ENCODE measurements at places on chromosomes 1 and 21.

- DNase-seq: no peak
Measured at GRCh38 chr1:23090056-23090455, 70.8 kb downstream of the KDM1A start.

GRCh38 chr1:198771563-198772153 is 132.8 kb downstream of the PTPRC start:
- DNase-seq: peak; percentile 84

- no peak for DNase-seq
Measured at GRCh38 chr1:9882296-9882944, 27.6 kb downstream of the CTNNBIP1 start.

DNA sequence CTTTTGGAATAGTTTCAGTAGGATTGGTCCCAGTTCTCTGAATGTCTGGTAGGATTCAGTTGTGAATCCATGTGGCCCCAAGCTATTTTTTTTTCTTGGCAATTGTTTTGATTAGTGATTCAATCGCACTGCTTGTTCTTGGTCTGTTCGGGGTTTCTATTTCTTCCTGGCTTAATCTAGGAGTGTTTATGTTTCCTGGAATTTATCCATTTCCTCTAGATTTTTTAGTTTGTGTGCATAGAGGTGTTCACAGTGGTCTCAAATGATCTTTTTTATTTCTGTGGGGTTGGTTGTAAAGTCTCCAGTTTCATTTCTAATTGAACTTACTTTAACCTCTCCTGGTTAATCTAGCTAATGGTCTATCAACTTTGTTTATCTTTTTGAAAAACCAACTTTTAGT is 117.6 kb downstream of the NME7 start:
- peak; percentile 23 for DNase-seq

DNA sequence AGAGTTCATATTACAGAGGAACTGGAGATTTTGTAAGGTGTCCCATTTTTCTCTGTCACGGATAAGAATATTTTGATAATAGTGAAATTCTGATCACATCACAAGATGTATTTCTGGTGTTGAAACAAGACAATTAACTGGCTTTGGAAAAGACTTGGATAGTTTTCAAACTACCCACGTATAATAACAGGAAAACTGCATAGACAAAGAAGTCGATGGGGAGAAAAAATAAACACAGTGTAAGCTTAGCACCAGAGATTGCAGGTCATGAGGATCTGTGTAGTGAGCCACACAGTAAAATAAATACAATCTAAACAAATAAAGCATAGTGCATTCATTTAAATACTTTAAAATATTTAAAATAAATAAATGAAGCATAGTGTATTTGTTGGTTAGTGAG is 452.3 kb upstream of the ADAMTS5 start:
- peak; percentile 26 for DNase-seq

DNA sequence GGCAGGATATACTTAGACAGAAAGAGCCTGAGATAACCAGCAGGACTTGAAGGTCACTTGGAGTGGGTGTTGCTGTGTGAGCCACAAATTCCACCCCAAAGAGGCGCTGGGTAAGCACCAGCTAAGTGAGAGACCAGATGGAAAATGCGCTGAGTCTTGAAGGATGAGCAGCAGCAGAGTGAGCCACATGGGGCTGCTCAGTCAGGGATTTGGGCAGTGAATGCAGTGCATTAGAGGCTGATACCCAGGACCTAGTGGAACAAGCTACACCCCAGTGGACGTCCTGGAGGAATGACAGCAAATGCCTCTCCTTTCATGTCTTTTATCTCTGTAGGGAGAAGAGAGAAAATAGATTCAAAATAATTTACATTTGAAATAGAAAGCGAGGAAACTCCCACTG is 11.3 kb downstream of the GRIK1 start:
- DNase-seq: no peak

- DNase-seq: no peak
Measured at GRCh38 chr1:43981135-43981491, 2.1 kb downstream of the B4GALT2 start.

GRCh38 chr1:189434461-189434860 is 1043.2 kb downstream of the BRINP3 start:
- no peak for DNase-seq

DNA sequence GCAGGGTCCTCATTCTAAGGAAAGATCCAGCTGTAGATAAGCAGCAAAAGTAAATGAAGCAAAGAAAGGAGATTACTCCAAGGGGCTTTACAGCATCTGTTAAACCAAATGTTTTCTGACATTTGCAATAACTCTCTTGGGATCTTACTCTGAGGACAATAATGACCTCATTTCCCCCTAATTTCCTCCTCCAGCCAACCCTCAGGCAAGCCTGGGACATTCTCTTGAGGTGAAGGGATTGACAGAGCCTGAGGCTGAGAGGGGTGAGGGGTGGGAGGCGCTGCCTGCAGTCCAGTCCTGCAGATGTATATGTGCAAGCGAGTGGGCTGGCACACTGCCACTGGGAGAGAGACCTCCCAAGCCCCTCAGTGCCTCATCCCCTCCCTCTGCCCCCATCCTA is 40.5 kb upstream of the NEK2 start:
- DNase-seq: no peak

GRCh38 chr1:65198096-65198495 is 50.1 kb downstream of the AK4 start:
- DNase-seq: no peak

GRCh38 chr1:161307230-161307768 is 2.5 kb downstream of the MPZ start:
- peak; percentile 87 for DNase-seq

GRCh38 chr21:26846036-26846931 is 1.1 kb upstream of the ADAMTS1 start:
- DNase-seq: peak; percentile 70

DNA sequence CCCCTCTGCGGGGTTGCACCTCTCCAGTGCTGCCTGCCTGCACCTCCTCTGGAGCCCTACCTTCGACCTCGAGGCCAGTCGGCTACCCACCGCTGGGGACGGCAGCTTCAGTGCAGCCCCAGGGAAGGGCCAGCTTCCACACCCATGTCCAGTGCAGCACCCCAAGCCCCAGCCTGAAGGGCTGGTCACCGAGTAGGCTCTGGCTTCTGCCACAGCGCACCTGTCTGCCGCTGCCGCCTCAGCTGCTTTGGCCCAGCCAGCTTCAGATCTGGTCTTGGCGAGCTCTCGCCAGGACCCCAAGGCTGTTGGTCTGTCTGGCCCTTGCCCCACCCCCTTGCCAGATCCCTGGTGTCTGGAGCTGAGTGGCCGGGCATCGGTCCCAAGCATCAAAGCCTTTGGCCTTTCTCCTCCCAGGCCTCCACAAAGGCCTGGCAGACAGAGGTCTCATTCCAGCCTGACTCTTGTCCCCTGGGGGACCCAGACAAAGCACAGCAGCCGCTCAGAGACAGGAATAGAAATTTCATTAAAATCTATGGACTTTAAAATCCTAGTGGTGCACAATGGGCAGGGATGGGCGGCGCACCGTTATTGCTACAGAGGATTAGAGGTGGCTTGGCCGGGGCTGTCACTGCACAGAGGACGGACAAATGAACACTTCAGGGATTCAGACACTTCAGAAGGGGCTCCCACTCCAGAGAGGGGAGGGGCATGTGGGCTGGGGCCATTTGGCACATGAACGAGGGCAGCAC is 4.8 kb downstream of the CCDC24 start:
- DNase-seq: no peak

DNA sequence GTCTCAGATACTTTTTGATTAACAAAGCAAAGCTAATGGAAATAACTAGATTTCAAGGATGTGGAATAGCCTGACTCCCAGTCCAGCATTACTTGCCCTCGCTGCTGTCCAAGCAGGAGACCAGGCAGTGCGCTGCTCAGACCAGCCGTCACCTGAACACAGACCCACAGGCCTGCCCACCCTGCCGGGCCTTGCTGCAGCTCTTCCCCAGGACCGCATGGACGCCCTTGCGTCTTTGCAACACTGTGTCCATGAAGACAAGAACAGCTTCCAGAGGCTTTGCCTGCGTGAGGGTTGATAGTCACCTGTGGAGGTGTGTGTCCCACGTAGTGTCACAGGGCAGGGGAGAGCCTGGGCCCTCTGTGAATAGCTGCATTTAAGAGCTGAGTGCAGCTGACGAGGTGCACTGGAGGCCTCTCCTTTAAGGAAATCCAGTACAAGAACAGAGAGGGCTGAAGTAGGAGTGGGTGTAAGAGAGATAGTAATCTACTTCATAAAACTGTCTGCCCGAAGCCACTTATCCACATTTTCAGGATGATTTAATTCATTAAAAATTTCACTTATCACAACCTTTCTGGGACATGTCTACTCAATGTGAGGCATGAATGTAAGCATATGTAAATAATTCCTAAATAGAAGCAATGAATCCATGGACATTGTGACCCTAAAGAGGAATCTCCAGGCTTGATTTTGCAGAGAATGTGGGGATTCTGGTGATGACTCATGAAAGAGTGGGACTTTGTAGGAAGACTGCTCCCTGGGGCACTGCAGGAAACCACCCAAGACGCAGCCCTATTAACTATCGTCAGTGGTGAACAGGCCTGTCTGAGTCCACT is 176.2 kb upstream of the RAB4A start:
- DNase-seq: peak; percentile 51

DNA sequence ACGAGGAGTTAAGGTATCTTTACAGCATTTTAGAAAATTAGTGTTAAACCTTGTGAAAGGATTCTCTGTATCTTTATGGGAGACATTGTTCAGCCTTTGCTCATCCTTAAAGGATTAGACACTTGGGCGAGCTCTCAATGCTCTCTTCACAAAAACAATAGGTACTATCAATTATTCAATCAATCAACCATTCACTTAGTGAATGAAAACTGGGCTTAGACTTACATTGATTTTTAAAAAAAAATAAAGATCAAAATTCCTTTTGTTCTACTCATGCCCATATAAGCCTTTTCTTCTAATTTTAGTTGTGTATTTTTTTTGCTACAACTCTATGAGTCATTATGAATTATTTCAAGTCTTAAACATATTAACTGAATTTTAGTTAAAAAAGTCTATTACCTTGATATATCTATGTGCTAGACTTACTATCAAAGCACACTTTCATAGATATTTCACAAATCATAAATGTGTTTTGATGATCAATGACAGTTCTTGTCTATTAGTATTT is 181.2 kb downstream of the DPYD start:
- DNase-seq: peak; percentile 9

- DNase-seq: no peak
Measured at GRCh38 chr21:45506836-45507522, 35.3 kb downstream of the SLC19A1 start.

- DNase-seq: no peak
Measured at GRCh38 chr1:154496383-154496782, 5.6 kb upstream of the TDRD10 start.
